ENCODE measurements at places on chromosomes 2 and 18.

DNA sequence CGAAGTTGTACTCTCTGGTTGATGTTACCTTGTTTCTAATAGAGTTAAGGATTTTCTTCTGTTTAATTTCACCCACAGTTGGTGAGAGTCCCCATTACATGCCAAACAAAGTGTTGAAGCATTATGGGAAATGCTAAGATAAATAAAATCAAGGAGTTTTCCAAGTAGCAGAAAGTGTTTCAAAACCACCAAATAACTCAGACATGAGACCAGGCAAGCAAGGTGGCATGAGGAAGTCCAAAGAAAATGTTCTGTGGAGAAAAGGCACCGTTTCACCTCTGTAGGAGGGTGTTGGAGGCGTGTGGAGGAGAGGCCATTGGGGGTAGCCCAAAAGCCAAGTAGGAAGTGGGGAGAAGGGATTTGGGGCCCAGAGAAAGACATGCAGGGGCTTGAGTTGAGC lies 8.7 kb downstream of the CFAP221 start:
- DNase-seq = no peak

- no peak for DNase-seq
These were observed 12.8 kb upstream of the MYO3B start for GRCh38 chr2:170165129-170165528.

- DNase-seq = no peak
These were observed 99.5 kb downstream of the RAB3GAP1 start for GRCh38 chr2:135151615-135152014.

- no peak for DNase-seq
These were observed 77.6 kb upstream of the SEC11C start for GRCh38 chr18:59061914-59062642.

GRCh38 chr2:28400921-28401320 lies 8.3 kb downstream of the FOSL2 start:
- no peak for DNase-seq

DNA sequence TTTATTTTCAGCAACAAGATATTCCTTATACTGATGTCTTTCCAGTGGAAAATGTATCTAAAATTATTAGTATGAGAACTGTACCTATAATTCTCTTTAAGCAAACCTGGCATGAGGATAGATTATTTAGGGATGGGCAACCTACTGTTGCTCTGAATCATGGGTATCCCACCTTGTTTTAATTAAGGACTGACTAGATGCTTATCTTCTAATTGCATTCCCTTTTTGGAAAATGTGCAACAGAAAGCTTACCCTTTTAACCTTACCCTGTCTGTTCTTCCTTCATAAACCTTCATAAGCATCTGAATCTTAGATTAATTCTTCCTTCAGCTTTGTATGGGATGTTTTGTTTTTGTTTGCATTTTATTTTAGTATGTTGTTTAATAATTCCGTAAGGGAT lies 110.3 kb downstream of the TAF4B start:
- DNase-seq = no peak

DNA sequence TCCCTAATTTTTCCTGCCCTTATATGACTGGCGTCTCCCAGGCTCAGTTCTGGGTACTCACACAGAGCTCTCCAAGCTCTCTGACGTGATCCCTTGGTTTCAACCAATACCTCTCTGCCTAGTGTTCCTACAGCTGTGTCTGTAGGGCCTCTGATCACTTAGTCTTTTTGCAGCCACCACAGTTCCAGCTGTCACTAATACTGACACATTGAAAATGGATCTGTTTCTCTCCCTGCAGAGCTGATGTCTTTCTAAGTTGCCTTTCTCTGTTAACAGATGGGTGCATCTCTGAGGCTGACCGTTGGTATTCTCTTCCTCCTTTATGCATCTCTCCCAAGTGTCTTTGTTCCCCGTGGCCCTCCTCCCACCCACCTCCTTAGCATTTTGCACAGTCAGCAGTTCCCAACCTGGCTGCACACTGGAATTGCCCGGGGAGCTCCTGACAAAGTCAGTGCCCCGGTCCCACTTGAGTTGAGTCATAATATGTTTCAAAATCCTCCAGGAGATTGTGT lies 62.5 kb downstream of the CERS6 start:
- DNase-seq = no peak

- no peak for DNase-seq
These were observed 177.3 kb downstream of the TMEM247 start for GRCh38 chr2:46656640-46657039.

GRCh38 chr2:133609664-133610063 lies 41.4 kb upstream of the NCKAP5 start:
- DNase-seq = no peak

- no peak for DNase-seq
These were observed 396.8 kb upstream of the NETO1 start for GRCh38 chr18:73264562-73264921.

GRCh38 chr2:201149064-201149820 lies 33.3 kb downstream of the CFLAR start:
- no peak for DNase-seq

Measured in NCI-H146 (cell line).